ENCODE measurements at places on chromosomes 12 and 14. TPM values are rescaled to one million over a fixed set of nuclear protein-coding genes. Genes with fewer than 3 reads are reported as not detected.
A peak's percentile ranks its signal among the peaks of the same experiment; 100 is the strongest.

GRCh38 chr12:92108651-92109050 is 37.0 kb downstream of the BTG1 start:
- DNase-seq = no peak

DNA sequence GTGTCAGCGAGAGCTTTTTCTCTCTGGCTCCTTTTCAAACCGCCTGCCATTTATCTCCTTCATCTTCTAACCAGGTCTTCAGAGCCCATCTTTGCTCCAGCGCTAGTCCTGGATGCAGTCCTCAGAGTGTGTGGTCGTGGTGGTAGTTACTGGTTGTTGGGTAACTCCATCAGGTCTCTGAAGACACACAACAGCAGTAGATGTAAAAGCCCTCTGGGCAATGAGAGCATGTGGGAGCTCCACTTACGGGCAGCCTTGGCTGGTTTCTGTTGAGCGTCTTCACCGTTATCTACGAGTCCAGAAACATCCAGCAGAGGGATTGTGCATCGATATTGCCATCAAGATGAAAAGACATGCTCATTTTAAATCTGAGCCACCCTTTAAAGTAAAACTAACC is 61.2 kb downstream of the FBXL14 start:
- DNase-seq = no peak

DNA sequence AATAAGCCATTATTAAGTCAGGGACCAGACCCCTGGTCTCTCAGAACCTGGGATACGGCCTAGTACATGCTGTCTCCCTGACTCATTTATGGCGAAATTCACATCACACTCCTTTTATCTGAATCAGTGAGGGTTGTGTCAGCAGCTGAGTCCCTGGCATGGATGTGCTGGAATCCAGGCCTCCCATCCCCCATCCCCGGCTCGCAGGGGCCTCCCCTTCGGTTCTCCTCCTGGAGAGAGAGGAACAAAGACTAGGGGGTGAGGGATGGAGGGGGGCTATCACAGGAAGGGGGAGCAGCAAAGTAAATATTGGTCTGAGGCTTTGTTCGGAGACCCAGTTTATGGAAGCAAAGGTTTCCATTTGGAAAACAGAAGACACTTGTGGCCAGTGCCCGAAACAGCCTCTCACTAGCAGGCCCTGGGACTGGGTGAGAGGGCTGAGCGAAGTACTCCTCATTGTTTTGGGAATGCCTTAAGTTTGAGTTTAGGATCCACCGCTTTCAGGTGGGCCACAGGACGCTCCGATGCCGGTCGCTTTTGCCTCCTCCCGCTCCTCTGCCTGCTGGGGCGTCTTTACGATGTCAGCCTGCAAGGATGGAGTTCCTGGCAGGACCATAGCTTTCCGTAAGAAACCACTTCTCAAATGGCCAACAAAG is 145.0 kb downstream of the PRKCH start:
- no peak for DNase-seq

DNA sequence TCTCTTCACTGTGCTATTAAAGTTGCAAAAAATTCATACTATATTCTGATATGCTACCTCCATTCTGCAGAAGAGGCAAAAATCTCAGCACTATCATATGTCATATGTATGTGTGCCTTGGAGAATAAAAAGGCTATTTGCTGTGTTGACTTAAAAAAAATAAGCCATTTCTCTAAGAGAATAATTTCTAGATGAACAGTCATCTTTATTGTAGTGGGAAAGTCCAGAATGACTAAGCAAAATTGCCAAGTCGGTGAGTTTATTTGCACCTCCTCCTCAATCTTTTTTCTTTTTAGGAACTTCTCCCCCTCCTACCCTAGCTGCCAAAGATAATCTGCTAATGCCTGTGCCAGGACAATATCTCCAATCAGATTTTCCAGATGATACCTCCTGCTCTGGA is 353.8 kb upstream of the FAR2 start:
- no peak for DNase-seq

- no peak for DNase-seq
Observed at GRCh38 chr14:103696466-103697071, 18.7 kb downstream of the XRCC3 start.

DNA sequence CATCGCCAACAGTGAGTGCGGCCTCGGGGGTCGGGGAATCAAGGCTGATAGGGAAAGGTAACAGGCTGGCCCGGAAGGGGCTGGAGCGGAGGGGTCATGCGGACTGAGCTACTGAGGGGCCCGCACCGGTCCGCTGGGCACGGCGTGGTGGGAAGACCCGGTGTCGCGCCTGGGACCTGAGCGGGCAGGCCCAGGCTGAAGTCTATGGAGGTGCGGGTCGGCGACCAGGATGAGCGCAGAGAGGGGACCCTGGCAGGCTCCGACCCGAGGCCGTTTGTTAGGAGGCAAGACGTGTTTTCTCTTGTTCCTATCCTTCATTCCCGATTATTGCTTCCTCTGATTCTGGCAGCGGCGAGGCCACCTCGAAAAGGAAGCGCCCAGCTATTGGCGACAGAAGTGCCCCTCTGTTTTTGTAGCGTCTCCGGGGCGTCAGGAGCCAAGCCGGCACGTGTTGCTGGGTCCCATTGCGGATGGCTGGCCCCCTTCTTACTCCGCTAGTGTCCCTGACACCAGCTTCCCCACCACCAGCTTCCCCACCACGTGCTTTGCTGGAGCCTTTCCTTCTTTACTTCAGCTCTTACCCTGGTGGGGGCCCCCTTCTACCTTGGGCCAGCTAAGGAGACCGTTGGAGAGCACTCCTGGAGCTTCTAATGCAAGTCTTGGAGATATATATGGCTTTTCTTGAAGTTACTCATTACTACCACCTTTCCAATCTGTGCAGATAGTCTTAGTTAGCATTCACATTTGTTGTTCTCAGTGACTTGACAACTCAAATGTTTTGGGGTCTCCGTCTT is 653 bp downstream of the PA2G4 start:
- DNase-seq = no peak

DNA sequence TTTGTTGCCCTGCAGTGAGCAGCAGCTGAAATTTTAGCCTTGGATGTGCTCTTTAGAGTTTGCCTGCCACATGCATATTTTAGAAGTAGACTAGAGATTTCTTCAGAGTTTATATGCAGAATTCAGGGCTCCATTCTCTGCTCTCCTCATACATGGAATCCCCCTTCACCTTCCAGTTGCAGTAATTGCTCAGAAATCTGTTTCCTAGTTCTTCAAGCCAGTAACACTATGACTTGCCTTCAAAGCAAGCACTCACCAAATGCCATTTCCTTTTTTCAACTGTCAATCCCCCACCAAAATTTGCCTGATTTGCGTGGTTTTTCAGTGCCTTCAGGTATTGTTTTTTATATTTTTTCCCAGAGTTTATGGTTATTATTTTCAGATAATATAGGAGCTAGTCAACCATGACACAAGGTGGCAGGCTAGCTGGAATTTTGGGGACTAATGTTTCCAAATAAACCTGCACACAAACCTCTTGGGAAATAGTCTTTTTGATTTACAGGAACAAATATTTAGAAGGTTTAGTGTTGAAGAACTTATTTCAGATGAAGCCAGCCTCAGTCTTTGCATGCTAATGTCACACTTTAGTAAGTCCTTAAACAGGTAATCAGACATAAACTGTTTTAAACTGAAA is 79.2 kb downstream of the ASCL1 start:
- no peak for DNase-seq

- DNase-seq = no peak
Observed at GRCh38 chr12:7099290-7099996, 7.2 kb upstream of the C1R start.

KRT85 gene
- 101 TPM for total RNA-seq

DNA sequence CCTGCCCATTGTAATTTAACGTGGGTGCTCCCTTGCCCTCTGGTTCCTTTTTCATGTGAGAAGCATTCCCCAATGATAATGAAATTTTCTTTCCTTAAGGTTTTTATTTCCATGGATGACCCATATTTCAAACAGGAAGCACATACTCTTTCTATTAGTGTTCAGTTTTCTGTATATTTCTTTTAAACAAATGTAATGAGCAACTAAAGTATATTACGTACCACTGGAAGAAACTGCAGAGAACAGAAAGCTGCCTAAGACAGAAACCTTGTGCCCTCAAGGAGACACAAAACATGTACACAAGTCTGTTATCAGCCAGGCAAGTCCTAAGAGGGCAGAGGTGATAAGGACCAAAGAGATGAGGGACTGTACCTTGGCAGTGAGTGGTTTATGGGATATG is 414.9 kb downstream of the ETNK1 start:
- no peak for DNase-seq

DNA sequence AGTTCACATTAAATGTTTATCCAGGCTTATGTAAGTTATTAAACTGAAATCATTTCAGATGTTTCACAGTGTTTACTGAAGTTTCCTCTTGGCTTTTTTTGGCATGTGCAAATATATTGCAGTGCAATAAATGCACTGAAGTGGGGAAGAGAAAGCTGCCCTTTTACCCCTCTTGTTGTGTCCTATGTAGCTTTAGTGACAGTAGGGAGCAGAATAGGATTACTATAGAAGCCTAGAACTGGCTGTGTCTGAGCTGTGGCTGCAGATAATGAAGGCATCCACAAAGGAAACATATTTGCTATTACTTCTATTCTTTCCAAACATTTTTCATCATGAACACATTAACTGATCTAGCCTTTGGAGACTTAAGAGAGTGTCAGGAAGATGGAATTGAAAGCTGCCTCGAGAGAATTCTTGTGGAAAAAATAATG is 24.1 kb upstream of the CNTN1 start:
- no peak for DNase-seq

DNA sequence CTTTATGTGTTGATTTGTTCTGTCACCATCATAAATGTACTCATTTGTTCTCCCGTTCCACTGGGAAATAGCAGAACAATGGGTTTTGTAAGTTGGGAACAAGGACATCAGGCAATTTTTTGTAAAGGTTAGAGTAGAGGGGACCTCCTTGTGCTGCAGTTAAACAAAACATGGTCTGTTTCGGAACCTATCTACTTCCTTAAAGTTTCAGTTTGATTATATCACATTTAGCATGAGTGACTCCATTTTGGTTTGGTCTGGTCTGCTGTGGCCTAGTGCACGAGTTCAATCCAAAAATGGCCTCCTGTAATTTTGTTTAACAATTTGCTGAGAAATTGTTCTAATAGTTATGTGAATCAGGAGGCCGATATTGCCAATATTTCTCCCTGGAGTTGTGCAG is 372.7 kb downstream of the NUAK1 start:
- DNase-seq = no peak

GRCh38 chr12:65699251-65699650 is 125.0 kb upstream of the HMGA2 start:
- no peak for DNase-seq

DNA sequence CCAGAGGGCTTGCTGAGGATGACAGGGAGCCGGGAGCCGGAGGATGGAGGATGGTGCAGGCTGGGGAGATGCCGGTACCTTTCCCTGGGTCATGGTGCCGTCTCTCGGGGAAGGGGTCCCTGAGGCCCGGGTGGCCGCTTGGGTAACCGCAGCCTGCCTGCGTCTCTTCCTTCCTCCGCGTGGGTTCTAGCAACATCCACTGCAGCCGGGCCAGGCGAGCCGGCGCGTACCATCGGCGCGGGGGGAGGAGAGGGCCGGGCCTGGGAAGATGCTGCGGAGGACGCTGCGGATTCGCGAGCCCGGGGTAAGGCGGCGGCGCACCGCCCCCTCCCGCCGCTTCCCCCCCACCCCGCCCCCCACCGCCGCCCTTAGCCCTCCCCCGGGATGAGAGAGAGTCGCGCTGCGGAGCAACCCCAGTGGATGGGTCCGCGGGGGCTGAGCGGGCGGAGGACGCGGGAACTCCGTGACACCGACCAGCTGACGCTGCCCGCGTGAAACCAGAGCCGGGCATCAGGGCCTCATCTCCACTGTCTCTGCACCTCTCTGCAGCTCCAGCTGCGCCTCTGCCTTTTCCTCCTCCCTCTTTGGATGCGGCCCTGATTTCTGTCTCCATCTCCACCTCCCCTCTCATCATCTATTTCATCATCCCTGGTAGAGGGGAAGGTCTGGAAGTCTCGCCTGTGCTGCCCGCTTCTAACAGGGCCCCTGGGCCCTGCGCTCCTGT is at the start of gene FAIM2:
FAIM2 (minus strand) TSS at position 201 of the 724 bp plus-strand sequence; CDS start at position 93, 108 bp downstream.
- no peak for DNase-seq

CCDC184 gene
- 0.22 TPM for total RNA-seq

DNA sequence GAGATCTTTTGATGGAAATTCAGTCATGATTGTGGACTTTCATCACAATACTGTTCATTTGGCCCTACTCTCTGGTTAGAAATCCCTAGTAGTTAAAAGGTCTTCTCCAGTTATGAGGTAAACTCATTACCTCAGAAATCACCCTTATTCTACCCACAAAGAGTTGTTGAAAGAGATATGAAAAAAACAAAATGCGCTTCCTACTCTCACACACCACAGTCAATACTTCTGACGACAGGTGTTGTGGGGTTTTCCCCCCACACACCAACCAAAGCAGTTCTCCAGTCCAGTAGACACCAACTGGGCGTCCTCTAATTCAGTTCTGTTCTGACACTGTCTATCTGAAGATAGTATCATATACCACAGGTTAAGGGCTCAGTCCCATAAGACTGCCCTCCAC is 54.9 kb downstream of the TRMT5 start:
- DNase-seq = no peak

RNASE3 gene
- total RNA-seq = not detected

GRCh38 chr14:76313852-76314251 is 62.1 kb upstream of the ESRRB start:
- DNase-seq = no peak

B3GNT4 gene
- 7.4 TPM for total RNA-seq

ARHGEF25 gene
- total RNA-seq = 9.5 TPM

DNA sequence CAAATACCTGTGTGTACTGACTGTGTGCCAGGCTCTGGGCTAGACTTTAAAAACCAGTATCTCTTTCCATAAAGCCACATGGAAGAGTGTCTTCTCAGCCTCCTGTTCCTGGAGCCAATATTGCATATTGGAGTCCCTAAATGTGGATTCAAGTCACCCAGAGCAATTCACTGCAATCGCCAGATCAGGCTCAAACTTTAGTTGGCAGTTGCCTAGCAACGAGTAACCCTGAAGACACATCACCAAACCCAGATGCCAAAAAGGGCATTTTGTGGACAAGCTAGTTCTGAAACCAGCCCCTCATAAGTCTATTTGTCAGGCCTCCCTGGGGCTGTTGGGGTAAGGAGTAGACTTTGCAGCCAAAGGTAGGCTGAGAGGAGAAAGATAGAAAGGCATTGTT is 13.7 kb downstream of the DPF3 start:
- no peak for DNase-seq

GRCh38 chr12:110857528-110857927 is 10.7 kb downstream of the CCDC63 start:
- no peak for DNase-seq

COQ5 gene
- 16.5 TPM for total RNA-seq

NUAK1 gene
- total RNA-seq = 66.1 TPM

- DNase-seq = no peak
Observed at GRCh38 chr14:105061428-105062047, 3.7 kb downstream of the GPR132 start.

GRCh38 chr14:99732436-99733210 is 48.5 kb downstream of the CYP46A1 start:
- peak; percentile 73 for DNase-seq

DNA sequence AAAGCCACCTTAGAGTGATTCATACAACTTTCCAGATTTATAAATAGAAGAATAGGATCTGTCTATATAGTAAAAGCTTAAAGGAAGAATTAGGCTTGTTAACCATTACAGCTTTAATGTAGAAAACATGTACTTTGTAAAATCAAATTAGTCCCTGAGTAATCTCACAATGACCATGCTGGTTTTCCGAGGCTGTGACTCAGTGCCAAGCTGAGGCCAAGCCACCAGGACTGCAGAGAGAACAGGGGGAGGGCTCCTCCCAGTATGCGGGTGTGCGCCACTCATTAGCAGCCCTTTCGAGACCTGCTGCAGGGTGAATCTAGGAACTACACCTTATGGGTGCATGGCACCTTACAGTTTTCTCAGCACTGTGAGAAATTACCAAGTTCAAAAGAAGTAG is 167.0 kb downstream of the EFCAB11 start:
- DNase-seq = no peak

CLEC1B gene
- total RNA-seq = not detected

- DNase-seq = no peak
Observed at GRCh38 chr14:32474478-32475195, 145.5 kb downstream of the AKAP6 start.
